ENCODE measurements at places on chromosomes 2 and 18.
A peak's percentile ranks its signal among the peaks of the same experiment; 100 is the strongest.

- no peak for DNase-seq
Measured at GRCh38 chr2:27024188-27024587, 8.6 kb upstream of the TMEM214 start.

DNA sequence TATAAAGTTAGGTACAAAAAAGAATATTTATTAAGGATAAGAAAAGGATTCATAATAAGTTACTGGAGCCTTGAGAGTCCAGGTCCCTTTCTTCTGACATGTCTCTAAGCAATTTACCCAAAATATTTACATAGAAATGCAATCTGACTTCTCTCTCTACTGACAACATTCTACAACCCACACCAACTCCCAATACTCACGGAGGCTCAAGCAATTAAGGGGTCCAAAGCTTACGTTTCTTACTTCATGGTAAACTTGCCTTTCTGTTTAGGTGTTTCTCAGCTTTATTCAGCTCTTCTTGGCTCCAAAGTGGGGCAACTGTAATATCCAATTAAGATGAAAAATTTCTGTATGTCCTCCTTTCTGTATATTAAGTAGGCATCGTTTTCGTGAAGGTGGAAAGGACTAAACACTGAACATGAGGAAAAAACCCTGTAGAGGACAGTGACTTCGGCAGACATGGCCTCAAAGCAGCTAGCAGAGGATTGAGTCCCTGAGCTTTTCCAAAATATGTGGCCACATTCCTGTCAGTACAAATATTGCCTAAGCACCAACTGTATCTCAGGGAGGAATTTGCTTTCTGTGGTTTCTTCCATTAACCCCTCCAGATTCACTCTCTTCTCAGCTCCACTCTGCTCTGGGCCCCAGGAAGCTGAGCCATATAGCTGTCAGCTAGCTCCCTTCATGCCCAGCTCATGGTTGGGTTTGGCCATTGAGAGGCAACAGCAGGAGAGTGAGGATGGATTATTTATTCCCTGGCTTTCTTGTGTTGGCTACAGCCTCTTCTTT, 67.9 kb upstream of the GLS start:
- DNase-seq = no peak

GRCh38 chr2:54228945-54229344, 27.1 kb downstream of the TSPYL6 start:
- DNase-seq = peak; percentile 43

- DNase-seq = no peak
Measured at GRCh38 chr18:27724362-27724761, 452.6 kb downstream of the CDH2 start.

GRCh38 chr2:65727381-65727780, 295.0 kb upstream of the SPRED2 start:
- no peak for DNase-seq

GRCh38 chr18:52715991-52716390, 376.0 kb downstream of the DCC start:
- DNase-seq = no peak

Measured in femur (tissue), 1 donor.